ENCODE measurements at places on chromosomes 3 and 15. TPM values are rescaled to one million over a fixed set of nuclear protein-coding genes. Genes with fewer than 3 reads are reported as not detected.

RHCG gene
- total RNA-seq = not detected

ST8SIA2 gene
- 0.35 TPM for total RNA-seq

- DNase-seq = no peak
Measured at GRCh38 chr3:110070161-110070916, 733.0 kb upstream of the DPPA4 start.

- no peak for DNase-seq
Measured at GRCh38 chr3:191026746-191027145, 164.3 kb upstream of the GMNC start.

DNA sequence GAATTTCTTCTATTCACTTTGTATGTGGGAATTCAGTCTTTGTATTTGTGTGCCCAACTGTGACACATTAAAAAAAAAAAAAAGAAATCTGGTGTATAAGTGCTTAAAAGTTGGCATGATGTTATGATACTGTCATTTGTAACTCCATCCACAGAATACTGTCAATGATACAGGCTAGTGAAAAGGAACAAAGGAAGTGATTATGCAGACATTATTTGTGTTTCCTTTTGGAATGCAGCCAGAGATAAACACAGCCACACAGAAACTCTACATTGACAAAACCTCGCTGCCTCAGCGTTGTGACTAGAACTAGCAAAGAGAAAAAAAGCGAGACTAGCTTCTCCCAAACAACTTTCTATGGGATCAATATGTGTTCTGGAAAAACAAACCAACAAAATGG, 519.2 kb upstream of the AGTR1 start:
- peak; percentile 14 for DNase-seq

GRCh38 chr3:55641964-55642363, 154.9 kb upstream of the WNT5A start:
- no peak for DNase-seq

DNA sequence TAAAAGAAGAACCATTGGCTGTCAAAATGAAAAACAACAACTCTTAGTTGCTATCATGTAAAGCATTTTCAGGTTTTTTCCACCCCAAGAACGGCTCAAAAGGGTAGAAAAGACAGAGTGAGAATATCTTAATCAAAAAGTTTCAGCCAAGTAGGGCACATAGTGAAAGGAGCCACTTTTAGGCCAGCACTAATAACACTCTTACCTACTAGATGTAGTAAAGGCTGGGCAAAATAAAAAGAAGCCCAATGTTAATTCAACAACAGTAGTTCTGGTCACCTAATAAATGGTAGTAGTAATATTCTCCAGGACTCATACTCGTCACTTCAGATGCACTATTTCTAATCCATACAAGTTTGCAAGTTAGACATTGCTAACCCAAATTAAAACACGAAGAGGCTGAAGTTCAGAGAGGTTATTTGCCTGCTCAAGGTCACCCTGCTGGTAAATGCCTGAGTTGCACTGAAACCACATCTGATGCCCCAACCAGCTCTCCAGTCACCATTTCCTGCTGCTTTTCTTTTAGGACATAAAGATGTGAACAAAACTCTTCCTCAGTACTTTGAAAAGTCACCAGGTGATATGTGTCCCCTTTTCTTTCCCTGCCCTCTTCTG, 7.5 kb downstream of the GOLIM4 start:
- DNase-seq = no peak
